ENCODE measurements at places on chromosomes 7 and 10. TPM values are rescaled to one million over a fixed set of nuclear protein-coding genes. Genes with fewer than 3 reads are reported as not detected.

NPC1L1 gene
- total RNA-seq, result 3.8 TPM

GRCh38 chr7:28055161-28055544 lies 125.4 kb downstream of the JAZF1 start:
- DNase-seq, result no peak

DNA sequence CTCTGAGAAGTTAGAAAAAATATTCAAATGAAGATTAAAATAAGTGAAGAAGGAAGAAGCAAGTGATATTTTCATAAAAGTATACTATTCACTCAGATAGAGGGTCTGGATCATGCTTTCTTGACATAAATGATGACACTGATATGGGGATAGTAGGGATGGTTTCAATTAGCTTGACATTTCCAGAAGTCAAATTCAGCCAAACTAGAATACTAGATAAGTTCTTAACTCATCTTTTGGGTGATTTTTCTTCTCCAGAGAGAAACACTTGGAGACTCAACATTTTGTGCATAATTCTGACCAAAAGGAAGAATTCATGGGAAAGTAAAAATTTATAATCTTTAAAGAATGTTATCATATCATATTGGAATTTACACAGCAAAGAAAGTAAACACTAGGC lies 152.0 kb upstream of the LRGUK start:
- DNase-seq, result no peak

DNA sequence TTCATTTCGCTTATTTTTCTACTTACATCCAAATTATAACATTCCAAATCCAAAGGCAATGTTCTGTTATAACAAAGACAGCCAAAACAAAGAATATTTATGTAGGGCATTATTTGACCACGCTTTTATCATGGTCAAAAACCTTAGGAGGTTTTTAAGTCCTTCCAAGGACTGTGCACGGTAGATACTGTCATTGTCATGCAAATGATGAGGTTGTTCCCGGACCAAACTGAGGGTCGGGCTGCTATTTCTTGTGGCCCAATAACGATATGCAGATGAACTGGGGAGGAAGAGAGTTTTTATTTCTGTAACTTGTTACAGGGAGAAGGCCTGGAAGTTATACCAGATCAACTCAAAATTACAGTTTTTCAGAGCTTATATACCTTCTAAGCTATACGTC lies 56.6 kb upstream of the STEAP4 start:
- no peak for DNase-seq

All from HepG2 (cell line).